ENCODE measurements at places on chromosomes 2 and 18.

DNA sequence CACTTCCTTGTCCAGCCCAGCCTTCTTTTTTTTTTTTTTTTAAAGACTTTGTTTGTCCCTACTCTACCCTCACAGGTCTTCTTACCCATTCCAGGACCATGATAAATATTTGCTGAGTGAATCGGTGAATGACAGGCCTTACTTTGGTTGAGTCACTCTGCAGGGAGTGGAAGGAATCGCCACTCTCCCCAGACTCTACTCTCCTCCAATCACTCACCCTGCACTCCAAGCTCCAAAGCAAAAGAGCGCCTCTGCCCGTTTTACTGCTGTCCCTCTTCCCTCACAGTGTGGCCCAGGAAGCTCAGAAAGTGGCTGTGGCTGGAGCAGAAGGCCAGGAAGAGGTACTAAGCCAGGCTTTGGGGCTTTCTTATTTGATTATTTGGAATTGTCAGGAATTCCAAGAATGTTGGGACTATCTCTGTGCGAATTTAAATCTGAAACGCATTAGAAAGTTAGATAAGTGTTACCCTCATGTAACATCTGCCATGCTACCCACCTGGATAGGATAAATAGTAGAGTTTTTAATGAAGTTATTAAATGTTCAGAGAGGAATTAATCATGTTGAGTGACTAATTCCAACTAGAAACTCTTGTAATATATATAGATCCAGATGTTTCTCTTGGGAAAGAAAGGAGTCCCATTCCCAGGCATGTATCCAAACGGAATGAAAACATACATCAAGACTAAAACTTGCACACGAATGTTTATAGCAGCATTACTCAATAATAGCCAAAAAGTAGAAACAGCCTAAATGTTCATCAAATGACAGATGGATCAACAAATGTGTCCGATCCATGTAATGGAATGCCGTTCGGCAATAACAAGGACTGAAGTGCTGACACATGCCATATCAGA is 43.0 kb upstream of the CHMP1B start:
- no peak for DNase-seq

- no peak for DNase-seq
Observed at GRCh38 chr2:41728788-41729338, 319.0 kb upstream of the PKDCC start.

- DNase-seq: no peak
Observed at GRCh38 chr2:97907369-97908100, 88.2 kb downstream of the TMEM131 start.

DNA sequence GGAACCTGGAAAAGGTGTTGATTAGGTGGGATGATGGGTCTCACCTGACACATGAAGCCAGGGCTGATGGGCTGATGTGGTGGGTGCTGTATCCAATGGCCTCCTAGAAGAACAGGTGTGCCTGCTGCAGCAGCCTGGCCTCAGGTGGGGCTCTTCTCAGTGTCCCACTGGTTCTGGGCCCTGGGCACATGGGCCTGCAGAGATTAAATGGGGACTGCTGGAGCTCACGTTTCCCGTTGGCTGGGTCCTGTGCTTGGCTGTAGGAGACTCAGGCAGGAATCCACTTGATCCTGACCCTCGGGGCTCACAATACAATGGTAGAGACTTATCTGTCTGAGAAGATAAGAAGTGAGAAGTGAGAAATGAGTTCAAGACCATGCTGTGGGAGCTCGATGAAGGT is 170.9 kb downstream of the KCNS3 start:
- DNase-seq: no peak

DNA sequence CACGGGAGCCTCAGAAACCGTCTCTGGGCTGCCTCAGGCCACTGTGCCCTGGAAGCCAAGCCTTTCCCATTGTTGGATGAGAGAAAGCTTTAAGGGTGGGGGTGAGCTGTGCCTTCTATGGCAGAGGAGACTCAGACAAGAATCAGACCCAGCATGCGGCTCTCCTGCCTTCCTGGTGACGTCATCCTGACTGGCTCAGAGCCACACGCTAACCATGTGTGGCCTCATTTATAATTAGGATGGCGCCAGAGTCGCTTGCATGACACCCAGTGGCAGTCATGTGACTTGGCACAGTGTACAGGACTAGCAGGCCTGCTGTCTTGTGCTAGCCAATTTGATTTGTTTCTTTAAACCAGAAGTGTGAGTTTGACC is 99.1 kb downstream of the SH3BP4 start:
- no peak for DNase-seq

GRCh38 chr2:133768658-133769435 is 200.6 kb upstream of the NCKAP5 start:
- no peak for DNase-seq

Measured in activated T-helper 1 cell treated with anti-CD3 and anti-CD28 coated beads, Interleukin-12 subunit alpha, Interleukin-12 subunit beta, Interleukin-2, Interleukin-4 antibody, amounts not matched to agents 30 ng/mL and 10 ng/mL and 1 ng/mL, durations not matched to agents 14 hours and 24 hours and 36 hours (primary cell).